Fibroblast of mammary gland (primary cell): ENCODE measurements at places on chromosomes 7 and 10.

GRCh38 chr10:7795605-7796004 lies 7.6 kb downstream of the ATP5F1C start:
- peak; percentile 15 for DNase-seq

DNA sequence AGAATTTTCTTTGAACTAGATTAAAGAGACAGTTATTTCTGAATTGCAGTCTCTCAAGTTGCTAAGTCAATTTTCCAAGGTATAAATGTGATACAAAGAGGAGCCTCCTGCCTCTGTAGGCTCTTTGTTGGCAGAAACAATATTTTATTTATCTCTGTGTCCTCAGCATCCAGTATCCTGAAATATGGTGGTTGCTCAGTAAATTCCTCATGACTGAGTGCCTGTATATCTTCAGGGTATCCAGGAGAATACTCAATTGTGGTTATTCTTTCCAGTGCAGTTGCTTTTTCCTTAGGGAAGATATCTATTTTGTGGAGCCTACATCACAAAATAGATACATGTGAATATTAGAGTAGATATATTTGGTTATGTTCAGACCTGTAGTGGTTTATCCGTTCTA lies 144.8 kb upstream of the FERD3L start:
- no peak for DNase-seq

DNA sequence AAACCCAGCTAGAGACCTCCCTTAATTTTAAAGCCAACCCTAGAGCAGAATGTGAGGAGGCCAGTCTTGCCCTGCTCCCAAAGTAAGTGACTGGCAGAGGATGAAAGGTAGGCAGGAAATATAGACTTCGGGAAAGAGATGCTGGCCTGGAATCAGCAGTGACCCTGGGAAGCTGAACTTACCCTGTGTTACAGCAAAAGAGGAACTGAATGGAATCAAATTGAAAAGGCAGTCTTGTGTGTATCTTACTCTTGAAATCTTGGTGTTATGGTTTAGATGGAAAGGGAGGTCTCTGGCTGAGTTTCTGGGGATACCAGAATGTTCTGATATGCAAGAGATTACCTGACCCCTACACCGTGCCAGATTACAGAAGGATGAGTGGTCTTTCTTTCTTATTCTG lies 7.9 kb upstream of the CFAP43 start:
- DNase-seq: no peak

GRCh38 chr10:12350167-12350872 lies 973 bp downstream of the CAMK1D start:
- DNase-seq: no peak

GRCh38 chr10:93461109-93461806 lies 20.9 kb downstream of the MYOF start:
- DNase-seq: peak; percentile 78

DNA sequence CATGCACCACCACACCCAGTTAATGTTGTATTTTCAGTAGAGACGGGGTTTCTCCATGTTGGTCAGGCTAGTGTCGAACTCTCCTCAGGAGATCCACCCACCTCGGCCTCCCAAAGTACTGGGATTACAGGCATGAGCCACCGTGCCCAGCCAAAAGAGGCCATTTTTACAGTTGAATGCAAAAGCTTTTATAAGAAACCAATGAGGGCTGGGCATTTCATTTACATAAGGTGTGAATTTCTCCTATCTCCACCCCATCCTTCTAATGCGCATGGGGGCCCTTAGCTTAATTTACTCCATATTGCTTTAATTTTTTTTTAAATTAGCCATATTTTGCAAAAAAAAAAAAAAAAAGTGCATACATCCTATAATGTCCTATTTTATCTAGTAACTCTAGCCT lies 25.1 kb upstream of the EIF4H start:
- DNase-seq: no peak

DNA sequence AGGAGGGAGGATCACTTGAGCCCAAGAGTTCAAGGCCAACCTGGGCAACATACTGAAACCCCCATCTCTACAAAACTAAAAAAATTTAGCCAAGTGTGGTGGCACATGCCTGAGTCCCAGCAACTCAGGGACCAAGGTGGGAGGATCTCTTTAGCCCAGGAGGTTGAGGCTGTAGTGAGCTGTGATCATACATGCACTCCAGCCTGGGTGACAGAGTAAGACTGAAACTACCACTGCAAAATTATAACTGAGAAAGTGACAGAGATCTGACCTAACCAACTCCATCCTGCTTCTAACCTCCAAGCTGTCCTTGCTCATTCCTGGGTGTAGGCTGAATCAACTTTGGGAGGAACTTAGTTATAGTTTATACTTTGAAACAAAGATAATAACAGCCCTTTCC lies 59.4 kb downstream of the HTR7 start:
- no peak for DNase-seq

GRCh38 chr10:386771-387592 lies 251.7 kb downstream of the ZMYND11 start:
- no peak for DNase-seq

DNA sequence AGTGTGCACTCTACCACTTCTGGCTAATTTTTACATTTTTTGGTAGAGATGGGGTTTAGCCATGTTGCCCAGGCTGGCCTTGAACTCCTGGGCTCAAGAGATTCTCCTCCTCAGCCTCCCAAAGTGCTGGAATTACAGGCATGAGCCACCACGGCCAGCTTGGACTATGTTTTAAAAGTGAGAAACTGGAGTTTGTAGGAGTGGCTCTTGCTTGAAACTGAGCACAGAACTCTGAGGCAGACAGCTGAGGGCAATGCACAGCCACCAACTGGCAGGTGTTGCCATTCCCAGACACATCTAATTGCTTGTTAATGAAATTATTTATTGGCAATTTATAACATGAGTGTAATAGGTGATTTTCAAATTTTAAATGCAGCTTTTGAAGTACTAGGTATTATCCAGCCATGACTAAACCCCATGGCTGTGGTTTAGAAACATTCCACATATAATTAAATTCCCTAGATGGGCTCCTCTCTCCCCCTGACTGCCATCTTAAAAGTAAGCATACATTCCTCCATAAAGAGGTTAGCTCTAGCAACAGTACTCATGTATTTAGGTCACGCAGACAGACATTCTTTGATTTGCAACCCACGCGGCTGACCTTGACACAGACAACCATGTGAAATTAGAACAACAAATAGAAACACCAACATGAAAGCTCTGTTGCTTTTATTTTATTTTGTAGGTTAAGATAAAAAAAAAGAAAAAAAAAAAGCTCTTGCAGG lies 19.8 kb downstream of the PANK1 start:
- DNase-seq: peak; percentile 27

- no peak for DNase-seq
Measured at GRCh38 chr7:414681-415560, 104.7 kb downstream of the PDGFA start.

DNA sequence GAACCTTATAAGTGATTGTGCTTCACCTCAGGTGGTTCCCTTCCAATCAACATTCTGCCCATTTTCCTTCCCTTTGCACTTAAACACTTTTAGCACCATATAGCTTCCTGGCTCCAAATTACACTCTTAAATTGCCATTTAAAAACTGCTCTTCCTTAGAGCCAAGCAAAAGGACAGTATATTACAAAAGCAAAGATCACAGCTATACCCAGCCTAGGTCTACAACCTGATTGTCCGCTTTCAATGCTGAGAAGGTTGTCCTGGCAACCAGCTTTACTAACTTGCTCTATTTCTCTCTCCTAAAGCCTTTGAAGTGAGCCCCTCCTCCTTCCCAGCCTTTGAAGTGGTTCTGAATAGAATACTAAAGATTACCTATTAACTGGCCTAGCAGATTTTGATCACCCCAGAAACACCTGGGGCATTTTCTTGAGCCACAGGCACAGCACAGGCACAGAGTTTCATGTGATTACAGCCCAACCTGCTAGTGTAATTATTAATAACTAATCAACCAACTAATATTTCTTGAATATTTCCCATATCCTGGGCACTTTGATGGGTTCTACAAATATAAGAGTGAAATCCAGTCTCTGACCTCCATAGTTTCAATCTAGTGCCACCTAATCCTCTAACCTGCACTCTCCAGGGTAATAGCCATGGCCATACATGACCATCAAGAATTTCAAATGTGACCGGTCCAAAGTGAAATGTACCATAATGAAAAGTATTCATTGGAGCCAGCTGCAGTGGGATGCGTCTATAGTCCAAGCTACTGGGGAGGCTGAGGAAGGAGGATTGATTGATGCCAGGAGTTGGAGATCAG lies 63.6 kb upstream of the TRIM24 start:
- no peak for DNase-seq

- DNase-seq: no peak
Measured at GRCh38 chr7:23743226-23743625, 33.2 kb downstream of the STK31 start.

DNA sequence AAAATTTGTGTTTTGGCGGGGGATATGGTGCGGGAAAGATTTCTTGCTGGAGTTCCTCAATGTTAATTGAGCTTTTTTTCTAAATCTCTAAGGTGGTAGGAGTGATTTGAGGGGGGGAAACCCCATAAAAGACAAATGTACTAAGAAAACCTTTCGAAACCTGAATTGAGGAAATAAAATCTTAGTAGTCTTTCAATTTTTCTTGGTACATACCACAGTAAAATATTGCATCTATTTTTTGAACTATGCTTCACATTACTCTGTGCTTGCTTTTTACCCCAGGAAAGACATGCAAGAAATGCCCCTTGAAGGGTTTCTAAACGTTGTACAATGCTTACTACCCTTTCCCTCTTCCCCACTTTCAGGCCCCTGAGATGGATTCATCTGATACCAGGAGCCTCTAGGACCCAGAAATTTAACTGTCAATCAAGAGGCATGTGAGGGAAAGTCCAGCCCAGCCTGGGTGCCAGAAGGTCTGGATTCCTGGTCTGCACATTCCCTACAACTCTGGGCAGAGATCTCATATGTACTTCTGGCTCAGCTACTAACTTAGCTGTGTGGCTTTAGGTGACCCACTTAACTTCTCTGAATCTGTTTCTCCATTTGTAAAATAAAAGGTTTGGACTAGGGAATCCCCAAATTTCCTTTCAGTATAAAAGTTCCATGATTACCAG lies 5.8 kb upstream of the PDCD4 start:
- DNase-seq: no peak

GRCh38 chr7:148584154-148584827 lies 6.3 kb upstream of the C7orf33 start:
- DNase-seq: no peak

- peak; percentile 68 for DNase-seq
Measured at GRCh38 chr7:46444256-46444655, 523.2 kb upstream of the IGFBP3 start.

DNA sequence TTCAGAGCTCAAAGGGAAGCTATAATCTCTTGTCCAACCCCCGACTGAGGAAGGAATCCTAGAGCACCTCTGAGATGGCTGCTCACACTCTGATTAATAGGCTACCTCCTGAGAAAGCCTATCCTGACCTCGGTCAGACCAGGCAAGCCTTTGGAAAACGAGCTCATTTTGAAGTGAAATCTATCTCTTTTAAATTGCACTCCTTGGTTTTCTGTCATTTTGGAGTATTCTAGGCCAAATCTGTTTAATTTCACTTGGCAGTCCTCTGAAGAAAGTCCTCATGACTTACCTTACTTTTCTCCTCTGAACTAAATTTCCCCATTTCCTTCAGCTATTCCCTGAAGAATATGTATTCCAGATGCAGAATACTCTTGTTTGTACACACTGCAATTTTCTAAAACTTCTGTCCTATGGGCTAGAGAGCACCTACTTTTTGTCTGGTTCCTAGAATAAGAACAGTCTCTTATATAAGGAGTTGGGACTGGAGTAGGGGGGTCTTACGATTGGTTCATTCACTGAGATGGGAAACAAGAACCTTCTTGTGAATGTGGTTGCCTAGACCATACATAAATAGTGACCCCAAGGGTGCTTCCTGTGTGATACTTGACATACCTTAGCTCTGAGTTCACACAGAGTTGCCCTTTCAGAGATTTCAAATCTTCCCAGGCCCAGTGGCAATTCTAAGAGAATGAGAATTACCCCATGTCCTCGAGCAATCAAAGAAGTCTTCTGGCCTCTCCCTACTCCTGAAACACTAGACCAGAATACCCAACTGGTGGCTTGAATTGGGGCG lies 31.9 kb upstream of the HPS1 start:
- peak; percentile 9 for DNase-seq

DNA sequence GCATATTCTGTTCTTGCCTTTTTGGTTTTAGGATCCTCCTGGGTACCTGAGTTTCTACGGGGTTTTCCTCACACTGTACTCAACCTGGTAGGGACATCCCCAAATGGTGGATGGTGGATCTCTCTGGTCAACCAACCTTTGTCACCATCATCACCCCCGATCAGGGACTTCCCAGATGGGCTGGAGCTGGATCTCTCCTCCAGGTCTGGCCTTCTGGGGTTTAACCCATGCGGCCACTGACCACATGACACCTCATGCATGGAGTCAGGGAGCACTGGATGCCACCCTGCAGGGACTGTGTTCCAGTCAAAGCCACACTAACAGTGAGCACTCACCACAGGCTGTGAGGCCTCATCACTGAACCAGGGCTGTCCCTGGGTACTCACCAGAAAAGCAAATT lies 80.0 kb downstream of the CELF2 start:
- no peak for DNase-seq

DNA sequence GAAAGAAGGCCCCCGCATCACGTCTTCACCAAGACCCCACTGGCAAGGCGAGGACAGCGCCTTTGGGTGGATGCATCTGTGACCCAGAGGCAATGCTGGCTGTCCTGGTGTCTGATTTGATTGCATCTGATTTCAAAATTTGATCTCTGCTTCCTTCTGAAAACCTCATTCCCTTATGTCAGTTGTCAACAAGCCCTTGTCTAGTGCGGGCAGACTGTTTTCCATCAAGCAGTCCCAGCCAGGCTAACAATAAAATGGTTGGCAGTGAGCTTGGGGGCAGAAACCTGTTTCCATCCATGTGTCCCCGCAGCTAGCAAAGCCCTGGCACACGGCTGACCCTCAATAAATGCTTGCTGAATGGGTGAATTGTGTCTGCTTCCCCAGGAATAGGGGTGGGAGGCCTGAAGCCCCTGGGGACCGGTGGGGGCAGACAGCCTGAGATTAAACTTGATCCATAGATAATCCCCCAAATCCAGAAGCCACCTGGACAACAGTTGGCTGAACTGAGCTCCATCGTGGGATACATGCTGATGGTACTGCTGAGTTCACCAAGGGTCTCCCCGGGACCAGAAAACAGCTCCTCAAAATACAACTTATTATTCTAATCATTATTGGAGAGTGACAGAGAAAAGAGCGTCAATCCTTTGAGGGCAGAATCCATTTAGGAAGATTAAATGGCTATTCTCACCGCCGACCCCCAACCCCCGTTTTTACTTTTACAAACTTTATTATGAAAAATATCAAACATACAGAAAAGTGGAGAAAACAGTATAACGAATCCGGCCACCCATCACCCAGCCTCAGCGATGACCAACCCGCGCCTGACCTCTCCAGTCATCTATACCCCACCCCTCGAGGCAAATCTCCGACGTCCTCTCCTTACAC lies 912 bp upstream of the DUSP5 start:
- DNase-seq: no peak

- DNase-seq: no peak
Measured at GRCh38 chr10:96014473-96015102, 28.8 kb upstream of the CCNJ start.
